Body of pancreas (tissue), 4 donors: ENCODE measurements at places on chromosomes 16 and 17. TPM values are rescaled to one million over a fixed set of nuclear protein-coding genes. Genes with fewer than 3 reads are reported as not detected.

TBX2 gene
- 4.9 TPM for total RNA-seq

MYH1 gene
- not detected for total RNA-seq

RAB11FIP4 gene
- total RNA-seq, result 37.2 TPM

ADAD2 gene
- total RNA-seq, result 4.0 TPM

CCDC92B gene
- total RNA-seq, result 0.26 TPM

ST6GALNAC1 gene
- total RNA-seq, result 9.3 TPM

IRX6 gene
- total RNA-seq, result not detected

MMP15 gene
- total RNA-seq, result 35.3 TPM

AXIN2 gene
- total RNA-seq, result 16.2 TPM

PMP22 gene
- total RNA-seq, result 53.1 TPM

PIGS gene
- 12.2 TPM for total RNA-seq

PPP1R1B gene
- 75.8 TPM for total RNA-seq

OTOA gene
- total RNA-seq, result 0.26 TPM

ABCA10 gene
- total RNA-seq, result 7.3 TPM

SUMO2 gene
- 25.1 TPM for total RNA-seq

SPAG7 gene
- total RNA-seq, result 29.0 TPM

ERN1 gene
- total RNA-seq, result 77.1 TPM

SLFN12L gene
- 1.6 TPM for total RNA-seq

ZNF688 gene
- 27.4 TPM for total RNA-seq

ITGAD gene
- not detected for total RNA-seq

TPSB2 gene
- 4.4 TPM for total RNA-seq

CHRNB1 gene
- 2.6 TPM for total RNA-seq

KIF19 gene
- 2.3 TPM for total RNA-seq

GPATCH8 gene
- total RNA-seq, result 25.7 TPM

TRAP1 gene
- total RNA-seq, result 92.9 TPM

LRRC46 gene
- total RNA-seq, result not detected

TAF1C gene
- total RNA-seq, result 80.8 TPM

TBC1D3G gene
- total RNA-seq, result not detected

FOXN1 gene
- total RNA-seq, result not detected

CCL14 gene
- total RNA-seq, result 9.9 TPM

PLLP gene
- 43.2 TPM for total RNA-seq

TRIM72 gene
- not detected for total RNA-seq

SPNS2 gene
- total RNA-seq, result 58.0 TPM

CDC42EP4 gene
- total RNA-seq, result 47.0 TPM

TNFRSF17 gene
- not detected for total RNA-seq
